Urinary bladder (tissue), 4 donors: ENCODE measurements at places on chromosomes 7 and 10.
A peak's percentile ranks its signal among the peaks of the same experiment; 100 is the strongest.

DNA sequence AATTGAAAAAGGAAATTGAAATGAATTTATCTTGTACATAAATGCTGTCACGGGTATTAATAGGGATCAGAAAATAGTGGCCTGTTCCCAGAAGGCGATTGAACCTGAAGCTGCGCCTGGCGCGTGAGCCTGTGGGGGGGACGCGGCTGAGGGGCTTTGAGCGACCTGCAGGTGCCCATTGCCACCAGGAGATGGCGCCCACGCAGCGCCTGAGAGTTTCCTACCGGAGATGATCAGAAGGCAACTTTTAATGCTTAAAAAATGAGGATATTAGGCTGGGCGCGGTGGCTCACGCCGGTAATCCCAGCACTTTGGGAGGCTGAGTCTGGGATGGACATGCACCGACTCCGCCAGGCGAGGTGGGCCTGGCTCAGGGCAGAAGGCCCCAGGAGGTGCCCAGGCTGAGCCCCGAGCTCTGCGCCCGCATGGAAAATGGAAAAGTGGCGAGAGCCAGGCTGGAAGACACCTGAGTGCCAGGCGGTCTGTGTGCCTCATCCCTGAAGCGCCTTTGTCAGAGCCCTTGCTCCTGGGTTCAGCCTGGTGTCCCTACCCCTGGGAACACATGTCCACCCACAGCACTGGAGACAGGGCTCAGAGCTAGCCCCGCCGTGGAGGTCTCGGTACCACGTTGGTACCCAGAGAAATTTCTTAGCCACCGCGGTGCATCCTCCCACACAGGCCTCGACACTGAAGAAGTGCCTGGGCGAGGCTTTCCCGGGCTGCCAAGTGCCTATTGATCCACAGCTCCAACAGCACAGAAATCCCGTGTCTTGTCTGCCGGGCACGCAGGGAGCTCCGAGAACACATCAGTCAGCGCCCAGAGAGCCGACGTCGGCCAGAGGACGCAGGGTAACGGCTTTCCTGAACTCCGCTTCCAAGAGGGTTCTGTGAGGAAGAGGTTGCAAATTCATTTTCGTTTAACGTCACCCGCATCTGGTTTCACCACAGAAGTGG, 117.4 kb downstream of the INPP5A start:
- no peak for DNase-seq

DNA sequence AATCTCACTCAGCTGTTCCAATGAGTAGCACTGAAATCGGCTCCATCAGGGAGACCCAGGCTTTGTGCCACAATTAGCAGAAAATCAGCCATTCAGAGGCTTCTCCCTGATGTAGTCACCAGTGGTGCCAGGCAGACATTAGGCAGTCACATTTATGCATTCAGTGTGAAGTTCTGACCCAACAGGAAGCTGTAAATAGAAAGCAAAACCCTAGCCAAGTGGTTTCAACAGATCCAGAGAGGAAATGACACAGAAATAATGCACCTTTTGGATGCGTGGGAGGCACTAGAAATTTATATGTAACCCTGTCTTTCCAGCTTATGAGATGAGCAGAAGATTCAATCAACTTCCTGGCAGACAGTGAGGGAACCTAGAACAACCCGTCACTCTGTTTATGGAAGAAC, 186.4 kb downstream of the PDE1C start:
- no peak for DNase-seq

DNA sequence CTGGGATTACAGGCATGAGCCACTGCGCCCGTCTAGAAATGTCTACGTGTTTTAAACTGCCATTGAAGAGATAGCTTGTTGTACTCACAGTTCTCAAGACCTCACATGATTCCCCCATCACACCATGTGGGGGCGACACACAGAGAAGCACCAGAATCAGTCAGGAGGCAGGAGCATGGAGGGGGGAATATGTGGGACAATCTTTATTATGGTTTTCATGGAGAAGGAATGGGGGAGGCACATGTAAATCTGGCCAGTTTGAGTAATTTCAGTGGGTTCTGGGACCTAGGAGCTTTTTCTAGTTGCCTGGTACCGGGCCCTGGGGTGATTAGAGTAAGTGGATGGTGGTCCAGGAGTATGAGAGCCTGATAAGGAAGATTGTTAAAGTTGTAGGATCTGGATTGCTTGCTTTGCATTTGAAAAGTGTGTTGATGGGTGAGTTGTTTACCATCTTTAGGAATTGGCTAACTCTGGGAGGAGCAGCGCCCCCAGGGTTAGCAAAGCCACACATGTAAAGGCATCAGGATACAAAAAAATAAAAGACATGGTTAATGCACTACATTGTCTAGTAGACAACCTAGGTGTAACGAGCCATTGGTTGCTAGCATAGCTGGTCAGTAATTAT, 85.4 kb upstream of the SLC13A1 start:
- DNase-seq: no peak

- DNase-seq: no peak
These were observed 205.5 kb downstream of the SEMA3D start for GRCh38 chr7:84981055-84981976.

- no peak for DNase-seq
These were observed 74.4 kb upstream of the SFMBT2 start for GRCh38 chr10:7485244-7485556.

GRCh38 chr10:16910793-16911164, 93.6 kb upstream of the RSU1 start:
- DNase-seq: no peak

DNA sequence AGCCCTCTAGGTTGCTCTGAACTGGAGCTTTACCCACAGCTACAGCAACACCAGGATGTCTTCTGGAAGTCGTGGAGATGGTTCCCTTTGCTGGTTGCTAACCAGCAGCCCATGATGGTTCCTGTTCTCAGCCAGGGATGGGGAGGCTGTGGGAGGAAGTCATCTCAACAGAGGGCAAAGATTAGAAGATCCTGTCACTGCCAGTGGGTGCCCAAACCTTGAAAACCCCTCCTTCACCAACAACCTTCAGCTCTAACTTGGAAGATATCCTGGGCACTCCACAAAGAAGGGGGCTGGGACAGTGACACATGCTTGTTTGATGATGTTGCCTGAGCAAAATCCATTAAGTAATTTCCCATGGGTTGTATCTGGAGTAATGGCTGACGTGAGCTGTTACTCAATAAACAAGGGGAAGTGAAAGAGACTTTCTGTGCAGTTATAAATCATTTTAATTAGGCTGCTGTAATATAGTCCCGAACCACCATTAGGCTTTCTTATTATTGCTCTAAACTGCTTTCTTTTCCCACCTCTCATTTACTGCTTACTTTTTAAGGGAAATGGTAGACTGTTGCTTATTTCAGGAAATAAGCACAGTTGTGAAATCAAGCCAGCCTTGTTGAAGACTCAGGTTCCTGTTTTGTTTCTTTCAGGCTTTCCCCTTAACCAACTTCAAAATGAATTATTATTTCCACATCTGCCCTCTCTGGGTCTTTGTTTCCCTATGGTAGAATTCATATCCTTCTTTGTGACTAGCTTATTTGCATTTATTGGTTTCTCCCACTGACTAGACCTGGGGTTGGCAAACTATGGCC, 124.8 kb downstream of the PPP1R17 start:
- no peak for DNase-seq

DNA sequence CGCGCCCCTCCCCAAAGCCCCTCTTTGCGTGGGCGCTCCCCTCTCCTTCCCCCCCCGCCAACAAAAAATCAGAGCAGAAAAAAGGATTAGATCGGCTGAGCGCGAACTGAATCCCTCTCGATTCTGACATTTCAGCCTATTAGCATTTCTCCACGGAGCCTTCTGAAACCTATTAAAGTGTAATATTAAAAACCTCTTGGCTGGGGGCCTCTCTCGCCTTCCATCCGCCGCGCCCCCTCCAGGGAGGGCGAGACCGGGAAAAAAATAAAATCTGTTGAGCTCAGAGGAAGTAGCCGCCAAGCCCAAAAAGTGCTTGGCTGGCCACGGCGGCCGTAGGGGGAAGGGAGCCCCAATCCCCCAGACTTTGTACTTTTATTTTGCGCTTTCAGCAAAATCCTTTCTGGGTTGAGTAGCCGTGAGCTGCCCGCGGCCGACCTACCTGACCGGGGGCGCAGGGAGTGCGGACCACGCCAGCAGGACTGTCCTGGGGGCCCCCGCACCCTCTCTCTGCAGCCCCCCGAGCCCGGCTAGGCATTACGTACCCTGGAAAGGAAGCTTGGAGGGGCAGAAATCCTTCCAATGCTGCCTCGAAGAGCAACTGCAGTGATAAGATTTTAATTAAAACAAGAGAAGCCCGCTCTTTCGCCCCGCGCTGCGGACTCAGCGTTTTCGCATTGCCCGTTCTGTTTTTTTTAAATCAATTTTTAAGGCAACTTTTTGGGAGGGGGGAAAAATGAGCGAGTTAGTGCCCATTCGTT, 1.3 kb upstream of the TNRC18 start:
- DNase-seq: no peak

DNA sequence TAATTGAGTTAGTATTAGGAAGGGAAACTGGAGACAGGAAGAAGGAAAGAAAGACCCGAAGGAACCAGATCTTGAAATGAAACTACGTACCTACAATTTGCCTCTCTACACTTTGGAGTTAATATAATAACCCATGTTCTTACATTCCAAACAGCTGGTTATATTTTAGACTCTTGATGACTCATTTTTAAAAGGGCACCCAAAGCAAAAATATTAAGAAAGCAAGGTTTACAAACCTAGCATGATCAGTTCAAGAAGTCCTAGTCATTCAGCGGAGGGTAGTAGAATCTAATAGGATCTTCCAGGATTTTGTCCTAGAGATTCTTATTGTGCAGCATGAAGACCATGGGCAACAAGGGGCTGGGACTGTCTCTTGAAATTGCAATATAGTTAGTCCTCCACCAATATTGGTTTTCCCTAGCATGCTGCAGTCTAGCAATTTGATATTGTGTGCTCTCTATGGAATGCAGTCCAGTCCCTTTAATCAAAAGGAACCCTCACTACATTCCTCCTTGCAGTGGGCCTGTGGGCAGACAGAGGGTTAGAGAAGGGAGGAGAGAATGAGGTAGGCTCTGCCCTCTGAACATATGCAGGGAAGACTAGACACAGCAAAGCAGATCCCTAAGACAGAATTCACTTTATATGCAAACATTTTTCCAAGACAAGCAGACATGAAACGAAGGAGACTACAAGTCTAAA, 230.3 kb downstream of the INHBA start:
- no peak for DNase-seq

- DNase-seq: peak; percentile 18
These were observed 71.5 kb downstream of the GPR85 start for GRCh38 chr7:113015034-113015645.
